ENCODE measurements at places on chromosomes 1 and 21. TPM values are rescaled to one million over a fixed set of nuclear protein-coding genes. Genes with fewer than 3 reads are reported as not detected.

C1orf105 gene
- total RNA-seq: 0.33 TPM

SLC16A4 gene
- total RNA-seq: 38.5 TPM

CYP4B1 gene
- not detected for total RNA-seq

PGBD5 gene
- total RNA-seq: 0.42 TPM

Measured in A549 treated with GW870086 at 1 μM for 4 hours (cell line).